ENCODE measurements at places on chromosomes 16 and 17.

- DNase-seq: no peak
Measured at GRCh38 chr17:29107084-29107483, 64.1 kb downstream of the PIPOX start.

DNA sequence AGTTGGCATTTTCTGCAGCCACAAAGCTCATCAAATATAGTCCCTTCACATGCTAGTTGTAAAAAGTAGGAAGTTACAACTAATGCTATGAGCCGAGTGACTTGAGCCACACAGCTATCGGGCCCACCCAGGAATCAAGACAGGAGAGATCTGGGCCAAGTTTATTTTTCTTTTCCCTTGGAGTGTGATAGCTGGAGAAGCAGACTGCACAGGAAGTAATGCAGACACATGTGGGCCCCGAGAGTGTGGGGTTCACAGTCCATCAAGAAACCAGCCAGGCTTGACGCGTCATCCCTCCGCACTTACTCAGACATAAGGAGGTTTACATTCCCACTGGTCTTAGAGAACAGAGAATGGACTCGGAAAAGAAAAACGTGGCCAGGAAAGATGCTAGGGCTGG lies 403.1 kb upstream of the CDH11 start:
- DNase-seq: no peak

- no peak for DNase-seq
Measured at GRCh38 chr16:19712418-19713058, 5.5 kb downstream of the KNOP1 start.

GRCh38 chr17:80892900-80893603 lies 98.6 kb upstream of the CHMP6 start:
- no peak for DNase-seq

DNA sequence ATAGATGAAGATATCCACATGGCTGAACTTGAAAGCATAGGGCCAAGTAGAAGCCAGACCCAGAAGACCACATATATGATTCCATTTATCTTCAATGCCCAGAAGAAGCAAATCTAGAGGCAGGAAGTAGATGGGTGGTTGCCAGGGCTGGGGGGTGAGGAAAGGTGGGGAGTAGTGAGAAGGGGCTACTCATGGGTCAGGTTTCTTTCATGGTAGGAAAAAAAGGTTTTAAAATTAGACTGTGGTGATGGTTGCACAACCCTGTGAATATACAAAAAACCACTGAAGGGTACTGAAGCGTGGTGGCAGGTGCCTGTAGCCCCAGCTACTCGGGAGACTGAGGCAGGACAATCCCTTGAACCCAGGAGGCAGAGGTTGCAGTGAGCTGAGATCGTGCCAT lies 5.4 kb downstream of the CD2BP2 start:
- DNase-seq: no peak

DNA sequence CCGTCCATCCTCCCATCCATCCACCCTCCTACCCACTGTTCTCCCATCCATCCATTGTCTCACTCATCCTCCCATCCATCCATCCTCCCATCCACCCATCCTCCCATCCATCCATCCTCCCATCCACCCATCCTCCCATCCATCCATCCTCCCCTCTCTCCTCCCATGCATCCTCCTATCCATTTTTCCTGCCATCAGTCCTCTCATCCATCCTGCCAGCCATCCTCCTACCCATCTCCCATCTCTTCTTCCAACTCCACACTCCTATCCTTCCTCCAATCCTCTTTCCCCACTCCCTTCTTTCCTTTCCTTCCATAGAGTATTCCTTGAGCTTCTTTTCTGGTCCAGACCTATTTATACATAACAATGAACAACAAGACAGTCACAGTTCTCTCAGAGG lies 12.1 kb downstream of the DRC7 start:
- DNase-seq: no peak

- DNase-seq: peak; percentile 24
Measured at GRCh38 chr17:9645851-9646545, 681 bp downstream of the USP43 start.

DNA sequence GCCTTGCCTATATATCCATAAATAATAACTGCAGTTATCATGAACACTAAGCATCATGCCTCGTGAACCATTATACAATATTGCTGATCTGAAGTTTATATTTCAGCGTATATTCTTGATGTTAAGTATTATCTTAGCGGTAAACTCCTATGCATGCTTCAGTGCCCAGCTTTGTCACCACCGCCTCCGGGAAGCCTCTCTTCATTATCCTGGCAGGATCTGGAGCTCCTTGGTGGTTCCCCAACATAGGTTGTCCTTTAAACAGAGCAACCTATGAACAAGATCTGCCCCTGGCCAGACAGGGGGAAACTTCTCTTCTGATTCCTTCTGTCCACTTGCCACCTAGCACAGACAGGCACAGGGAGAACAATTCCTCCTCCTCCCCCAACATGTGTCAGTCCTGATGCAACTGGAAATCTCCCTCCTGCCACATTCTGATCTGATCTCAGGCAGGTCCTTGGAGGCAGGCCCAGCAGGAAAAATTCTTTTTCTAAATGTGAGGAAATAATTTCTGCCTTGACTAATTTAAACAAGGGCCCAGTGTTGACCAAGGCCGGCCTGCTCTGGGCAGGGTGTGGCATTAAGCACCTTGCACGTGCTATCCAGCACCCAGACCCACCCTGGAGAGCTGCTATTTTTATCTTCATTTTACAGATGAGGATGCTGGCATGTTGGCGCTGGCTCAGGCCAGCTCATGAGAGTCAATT lies 22.4 kb downstream of the SPNS2 start:
- no peak for DNase-seq

- peak; percentile 65 for DNase-seq
Measured at GRCh38 chr16:23245268-23245667, 56.8 kb upstream of the SCNN1B start.

DNA sequence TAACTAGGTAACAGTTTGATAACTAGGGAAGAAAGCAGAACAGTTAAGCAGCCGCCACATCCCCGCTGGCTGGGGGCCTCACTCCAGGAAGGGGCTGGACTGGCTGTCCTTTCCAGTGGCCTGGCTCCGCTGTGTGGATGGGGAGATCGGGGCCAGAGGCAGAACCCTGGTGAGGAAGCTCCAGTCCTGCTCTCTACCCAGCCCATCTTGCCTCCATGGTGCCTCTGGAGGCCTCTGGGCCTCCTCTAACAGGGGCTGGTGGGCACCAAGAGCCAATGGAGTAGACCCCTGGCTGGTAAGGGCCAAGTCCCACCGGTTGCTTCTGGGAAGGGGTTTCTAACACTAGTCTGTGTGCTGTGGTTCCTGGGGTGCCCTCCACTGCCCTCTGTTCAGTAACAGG lies 8.1 kb downstream of the CNP start:
- no peak for DNase-seq

DNA sequence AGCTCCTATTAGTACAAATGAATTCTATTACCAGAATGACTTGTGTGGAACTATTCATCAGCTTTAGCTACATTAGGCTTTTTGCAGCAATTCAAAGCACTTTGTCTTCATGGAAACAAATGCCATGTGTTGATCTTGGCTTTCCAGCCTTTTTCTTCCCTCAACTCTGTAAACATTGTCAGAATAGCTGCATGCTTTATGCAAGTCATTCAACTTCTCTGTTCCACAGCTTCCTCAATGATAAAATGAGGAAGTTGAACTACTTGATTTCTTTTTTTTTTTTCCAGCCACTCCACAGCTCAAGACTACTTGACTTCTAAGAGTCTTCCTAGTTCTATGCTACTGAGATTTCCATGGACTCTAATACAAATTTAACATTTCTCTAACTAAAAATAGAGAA lies 41.1 kb downstream of the KIAA0753 start:
- no peak for DNase-seq

GRCh38 chr17:15918661-15919259 lies 26.2 kb upstream of the ADORA2B start:
- DNase-seq: peak; percentile 37

GRCh38 chr17:31418773-31419350 lies 27.4 kb downstream of the RAB11FIP4 start:
- DNase-seq: no peak

- peak; percentile 62 for DNase-seq
Measured at GRCh38 chr17:2238432-2239169, 65.0 kb downstream of the SMG6 start.

- no peak for DNase-seq
Measured at GRCh38 chr16:52537516-52537915, 9.4 kb downstream of the TOX3 start.

GRCh38 chr16:56986361-56986760 lies 3.0 kb upstream of the NLRC5 start:
- DNase-seq: no peak

DNA sequence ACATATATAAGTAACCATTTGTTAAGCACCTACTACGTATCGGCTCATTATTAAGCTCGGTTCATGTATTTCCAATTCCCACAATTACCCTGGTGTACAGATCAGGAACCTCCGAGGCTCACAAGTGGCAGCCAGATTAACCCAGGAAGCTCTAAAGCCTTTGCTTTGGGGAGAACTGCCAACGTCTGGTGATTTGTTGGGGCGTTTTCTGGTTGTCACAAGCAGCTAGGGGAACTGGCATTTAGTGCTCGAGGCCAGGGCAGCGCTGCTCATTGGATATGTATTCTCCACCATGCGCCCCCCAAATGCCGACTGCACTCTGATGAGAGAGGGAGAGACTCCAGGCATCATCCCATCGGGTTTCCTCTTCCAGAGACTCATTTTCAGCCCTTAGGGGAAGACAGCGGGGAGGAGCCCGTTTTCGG lies 541 bp downstream of the ZNF18 start:
- DNase-seq: no peak

- no peak for DNase-seq
Measured at GRCh38 chr17:10183931-10184930, 14.2 kb downstream of the GAS7 start.

DNA sequence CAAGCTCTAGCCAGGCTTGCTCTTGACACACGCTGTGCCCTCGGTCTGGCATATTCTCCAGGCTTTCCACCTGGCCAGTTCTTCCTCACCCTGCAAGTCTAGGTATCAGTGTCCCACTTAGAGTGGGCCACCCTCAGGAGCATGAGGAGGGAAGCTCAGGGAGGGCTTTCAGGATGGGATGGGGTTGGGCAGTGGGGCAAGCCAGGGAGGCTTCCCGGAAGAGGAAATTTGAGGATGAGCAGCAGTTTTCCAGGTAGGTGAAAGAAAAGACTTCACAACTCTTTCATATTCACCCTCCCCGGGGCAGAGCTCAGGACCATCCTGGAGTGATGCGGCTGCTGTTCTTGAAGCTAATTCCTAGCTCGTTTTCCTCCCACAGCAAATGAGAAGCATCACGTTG lies 14.5 kb upstream of the LDHD start:
- DNase-seq: no peak

- no peak for DNase-seq
Measured at GRCh38 chr17:20203018-20203417, 193.9 kb downstream of the SPECC1 start.

DNA sequence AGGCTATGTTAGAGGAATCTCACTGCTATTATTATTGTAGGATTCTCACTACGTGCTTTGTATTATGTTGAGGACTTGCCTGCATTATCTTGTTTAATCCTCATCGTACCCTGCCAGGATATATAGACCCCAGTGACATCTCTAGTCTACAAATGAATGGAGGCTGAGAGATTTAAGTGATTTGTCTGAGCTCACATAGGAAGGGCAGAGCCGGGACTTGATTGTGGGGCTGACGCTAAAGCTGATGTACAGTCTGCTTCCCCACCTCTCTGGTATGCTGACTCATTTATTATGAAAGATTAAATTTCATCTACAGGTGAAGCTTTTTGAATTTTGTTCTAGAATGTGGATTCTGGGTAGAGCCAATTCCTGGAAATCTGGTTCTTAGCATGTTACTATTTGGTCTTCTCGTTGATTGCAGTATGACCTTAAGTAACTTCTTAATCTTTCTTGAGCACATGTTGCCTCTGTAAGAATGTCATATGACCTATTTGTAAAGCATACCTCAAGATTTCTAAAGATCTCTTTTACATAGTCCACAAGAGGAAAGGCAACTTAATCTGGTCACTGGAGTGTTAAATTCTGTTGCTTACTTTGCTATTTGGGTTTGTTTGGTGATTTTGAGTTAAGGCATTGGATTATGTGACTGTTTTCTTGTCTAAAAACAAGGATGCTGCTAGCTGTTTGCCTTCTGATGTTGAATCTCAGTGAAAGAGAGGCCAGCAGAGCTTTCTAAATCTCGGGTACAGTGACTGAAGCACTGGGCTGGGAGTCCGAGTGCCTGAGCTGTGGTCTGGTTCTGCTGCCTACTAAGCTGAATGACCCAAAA lies 12.4 kb downstream of the METTL9 start:
- DNase-seq: no peak

DNA sequence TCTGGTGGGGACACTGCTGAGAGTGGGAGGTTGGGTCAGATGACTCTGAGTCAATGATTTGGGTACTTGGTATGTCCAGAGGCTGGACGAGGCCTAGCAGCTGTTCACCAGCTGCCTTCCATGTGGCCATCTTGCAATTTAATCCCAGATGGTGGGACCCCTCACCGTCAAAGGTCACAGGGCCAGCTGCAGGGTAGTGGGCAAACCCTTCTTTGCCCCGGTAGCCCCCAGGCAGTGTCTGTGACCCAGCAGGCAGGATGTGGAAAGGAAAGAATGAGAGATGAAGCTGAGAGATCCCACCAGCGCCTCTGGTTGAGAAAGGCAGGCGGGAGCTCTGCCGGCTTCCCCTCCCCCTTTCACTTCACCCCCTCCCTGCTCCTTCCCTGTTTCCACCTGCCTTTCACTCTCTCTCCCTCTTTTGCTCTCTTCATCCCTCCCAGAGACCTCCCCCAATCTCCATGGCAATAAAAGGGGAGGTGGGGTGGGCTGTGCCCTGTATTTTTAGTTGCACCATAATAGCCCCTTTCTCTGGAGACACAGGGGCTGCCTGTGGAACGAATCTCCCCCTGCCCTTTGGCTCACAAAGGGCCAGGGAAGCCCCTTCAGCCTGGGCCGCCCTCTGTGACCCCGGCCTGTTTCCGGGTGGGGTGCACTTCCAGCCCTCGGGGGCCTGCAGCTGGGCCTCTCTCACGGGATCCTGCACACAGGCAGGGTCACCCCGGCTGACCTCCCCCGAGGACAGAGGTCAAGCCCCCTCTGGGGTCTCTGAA lies 20.2 kb downstream of the CDK5RAP3 start:
- no peak for DNase-seq

DNA sequence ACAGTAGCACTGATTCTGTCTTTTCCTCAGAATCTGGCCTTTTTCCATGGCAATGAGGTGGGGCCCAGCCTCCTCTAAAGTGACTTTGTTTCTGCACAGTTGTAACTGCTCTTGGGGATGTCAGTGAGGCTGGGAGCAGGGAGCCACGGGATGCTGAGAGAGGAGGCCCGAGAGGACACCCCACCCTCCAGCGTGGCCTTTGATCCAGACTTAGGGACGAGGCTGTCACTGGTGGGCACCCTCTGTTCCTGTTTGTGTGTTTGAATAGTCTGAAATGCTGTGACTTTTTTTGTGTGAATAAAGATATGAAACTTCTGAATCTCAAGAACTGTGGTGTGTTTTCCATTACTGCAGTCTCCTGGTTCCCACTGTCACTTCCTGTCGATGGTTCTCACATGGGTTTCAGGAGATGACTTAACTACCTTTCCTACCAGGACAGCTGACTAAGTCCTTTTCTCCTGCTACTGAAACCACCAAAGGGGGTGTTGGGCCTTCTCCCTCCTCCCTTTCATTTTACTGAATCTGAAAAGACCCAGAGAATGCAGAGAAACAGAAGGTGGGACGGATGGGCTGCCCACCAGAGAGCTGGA lies 18.6 kb downstream of the KCTD2 start:
- no peak for DNase-seq

Data from left ventricle myocardium inferior (tissue), 1 donor.